Activated CD8-positive, alpha-beta memory T cell treated with anti-CD3 and anti-CD28 coated beads for 36 hours (primary cell): ENCODE measurements at places on chromosomes 2 and 18. TPM values are rescaled to one million over a fixed set of nuclear protein-coding genes. Genes with fewer than 3 reads are reported as not detected.

The REG1B gene
- not detected for total RNA-seq

The ZBTB7C gene
- total RNA-seq: 0.04 TPM

The SPEG gene
- 0.95 TPM for total RNA-seq

The OR6B2 gene
- not detected for total RNA-seq

The PPP1R1C gene
- not detected for total RNA-seq

The ATP5MC3 gene
- total RNA-seq: 462 TPM

The TACR1 gene
- total RNA-seq: not detected

The ABCG5 gene
- total RNA-seq: not detected

The SERPINB11 gene
- total RNA-seq: not detected

The GPR55 gene
- total RNA-seq: 5.6 TPM

The KCNG2 gene
- not detected for total RNA-seq

The CHRNA1 gene
- total RNA-seq: not detected

The EVX2 gene
- not detected for total RNA-seq

The NT5C1B gene
- not detected for total RNA-seq

The IL36B gene
- not detected for total RNA-seq

The RIF1 gene
- total RNA-seq: 74.1 TPM

The RSAD2 gene
- total RNA-seq: 0.42 TPM

The LYPD1 gene
- total RNA-seq: not detected

The FEV gene
- not detected for total RNA-seq

The CD226 gene
- total RNA-seq: 189 TPM

The RAPGEF4 gene
- not detected for total RNA-seq

The COL3A1 gene
- total RNA-seq: 0.13 TPM

The ZAP70 gene
- 201 TPM for total RNA-seq

The RABL2A gene
- total RNA-seq: 16.6 TPM

The PAIP2B gene
- 1.7 TPM for total RNA-seq

The RNF25 gene
- total RNA-seq: 24.1 TPM

The SLC9A4 gene
- 0.06 TPM for total RNA-seq

The ASAP2 gene
- total RNA-seq: 0.23 TPM

The ATP6V1C2 gene
- total RNA-seq: not detected

The MTHFD2 gene
- total RNA-seq: 463 TPM

The DLX1 gene
- total RNA-seq: not detected

The MC4R gene
- total RNA-seq: not detected

The CD8B gene
- total RNA-seq: 251 TPM

The IL37 gene
- not detected for total RNA-seq

The HOXD9 gene
- not detected for total RNA-seq

The SLC40A1 gene
- 1.8 TPM for total RNA-seq

The EPC2 gene
- 22.7 TPM for total RNA-seq

The DCDC2C gene
- not detected for total RNA-seq

The DYSF gene
- 4.8 TPM for total RNA-seq

The ZNF396 gene
- 0.99 TPM for total RNA-seq

The MTCL1 gene
- total RNA-seq: 0.92 TPM

The ST6GAL2 gene
- not detected for total RNA-seq

The PHOSPHO2 gene
- 5.0 TPM for total RNA-seq

The CTLA4 gene
- 63.7 TPM for total RNA-seq

The C1QL2 gene
- total RNA-seq: not detected

The SMYD1 gene
- total RNA-seq: not detected
